NCI-H510A treated with DMSO at 0.1 percent for 48 hours (cell line): ENCODE measurements at places on chromosomes 6 and 20.
A peak's percentile ranks its signal among the peaks of the same experiment; 100 is the strongest.

GRCh38 chr20:8271727-8272126 lies 139.7 kb downstream of the PLCB1 start:
- no peak for DNase-seq

GRCh38 chr6:139605350-139605749 lies 230.9 kb upstream of the CITED2 start:
- DNase-seq, result no peak

DNA sequence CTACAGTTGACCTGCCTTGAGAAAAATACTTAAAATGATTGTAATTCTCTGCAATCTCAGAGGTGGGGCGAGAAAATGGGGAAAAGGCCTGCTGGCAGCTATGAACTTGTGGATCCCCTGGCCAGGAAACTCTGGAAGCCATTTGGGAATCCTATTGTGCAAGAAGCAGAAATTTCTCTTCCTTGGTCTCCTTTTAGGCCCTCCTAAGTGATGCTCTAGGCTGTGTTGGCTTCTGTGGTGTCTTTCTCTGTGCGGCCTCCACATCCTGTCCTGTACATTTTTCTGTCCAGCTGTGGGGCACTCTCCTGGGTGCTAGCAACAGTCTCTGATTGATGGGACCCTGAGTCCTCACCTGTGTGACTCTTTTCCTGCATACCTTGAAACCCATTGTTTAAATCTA lies 290.9 kb downstream of the FARS2 start:
- DNase-seq, result no peak

- no peak for DNase-seq
These were observed 85.6 kb upstream of the SRSF6 start for GRCh38 chr20:43372051-43372450.

DNA sequence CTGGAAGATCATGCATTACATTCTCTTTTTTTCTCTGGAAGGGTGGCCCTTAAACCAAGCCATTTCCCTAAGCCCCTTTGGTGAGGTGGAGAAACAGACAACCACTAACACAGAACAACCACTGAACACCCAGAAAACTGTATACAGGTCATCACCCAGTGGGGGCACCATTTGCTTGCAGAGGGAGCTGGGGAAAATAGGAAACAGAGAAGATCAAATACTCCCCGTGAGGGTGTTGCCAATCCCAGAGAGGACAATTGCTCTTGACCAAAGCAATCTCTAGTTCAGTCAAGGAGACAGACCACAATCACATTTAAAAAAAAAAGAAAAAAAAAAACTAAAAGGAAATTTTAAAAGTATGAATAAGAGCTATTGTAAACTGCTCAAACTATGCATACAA lies 865 bp upstream of the DAAM2 start:
- peak; percentile 59 for DNase-seq

DNA sequence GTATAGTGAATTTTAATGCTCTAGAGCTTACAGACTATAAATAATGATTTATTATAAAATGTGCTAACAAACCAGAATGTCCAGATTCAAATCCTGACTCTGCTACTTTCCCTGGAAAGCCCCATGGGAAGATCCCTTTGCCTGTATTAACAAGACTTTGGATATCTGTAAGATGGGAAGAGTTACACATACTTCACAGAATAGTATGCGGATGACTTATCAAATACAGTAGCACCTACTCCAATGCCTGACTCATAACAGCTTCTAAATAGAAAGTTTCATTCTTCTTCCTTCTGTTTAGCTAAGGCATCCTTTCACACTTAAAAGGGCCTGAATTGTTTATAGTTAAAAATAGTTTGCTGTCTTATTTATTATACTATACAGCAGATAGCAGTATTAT lies 166.3 kb downstream of the KCNQ5 start:
- no peak for DNase-seq

DNA sequence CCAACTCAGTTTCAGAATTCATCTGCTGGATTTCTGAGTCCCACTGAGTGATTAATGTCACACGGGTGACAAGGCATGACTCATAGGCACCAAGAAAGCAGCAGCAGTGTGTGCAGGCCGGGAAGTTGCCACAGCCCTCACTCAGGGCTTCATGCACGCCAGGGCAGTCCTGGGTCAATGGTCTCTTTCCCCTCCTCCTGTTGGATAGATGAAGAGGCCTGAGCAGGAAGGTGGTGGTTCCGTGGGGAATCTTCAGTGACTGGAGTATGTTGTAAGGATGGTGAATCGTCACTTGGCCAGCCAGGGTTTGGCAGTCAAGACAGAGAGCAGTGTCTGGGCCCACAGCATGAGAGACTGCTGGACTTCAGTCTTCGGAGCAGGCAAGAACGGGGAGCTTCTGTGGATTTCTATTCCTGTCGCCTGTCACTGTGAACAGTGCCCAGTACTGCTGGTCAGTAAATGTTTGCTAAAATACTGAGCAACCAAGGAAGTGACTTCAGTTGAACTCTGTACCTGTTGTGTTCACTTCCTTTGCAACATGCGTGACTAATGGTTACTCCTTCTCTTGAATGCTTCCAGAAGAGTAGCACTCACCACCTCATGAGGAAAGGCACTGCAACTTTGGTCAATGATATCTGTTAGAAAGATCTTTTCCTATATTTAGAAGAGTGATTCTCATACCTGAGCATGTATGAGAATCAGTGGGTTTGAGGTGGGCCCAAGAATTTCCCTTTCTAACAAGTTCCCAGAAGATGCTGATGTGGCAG lies 62.0 kb upstream of the CD93 start:
- peak; percentile 29 for DNase-seq
